ENCODE measurements at places on chromosomes 16 and 17. TPM values are rescaled to one million over a fixed set of nuclear protein-coding genes. Genes with fewer than 3 reads are reported as not detected.

The SKAP1 gene
- 0.99 TPM for total RNA-seq

The EXOC7 gene
- total RNA-seq, result 81.0 TPM

The SHISA6 gene
- total RNA-seq, result not detected

The VAC14 gene
- total RNA-seq, result 46.0 TPM

The SLFN5 gene
- 35.3 TPM for total RNA-seq

The KLHL10 gene
- total RNA-seq, result not detected

The SLC35G3 gene
- not detected for total RNA-seq

The TOM1L2 gene
- 33.7 TPM for total RNA-seq

The AIPL1 gene
- not detected for total RNA-seq

The RNF151 gene
- total RNA-seq, result not detected

The IRF8 gene
- 0.63 TPM for total RNA-seq

The CARD14 gene
- total RNA-seq, result not detected

The CD79B gene
- 0.70 TPM for total RNA-seq

The PPM1E gene
- total RNA-seq, result 0.05 TPM

The CX3CL1 gene
- 13.3 TPM for total RNA-seq

The CCL7 gene
- not detected for total RNA-seq

The RAP1GAP2 gene
- total RNA-seq, result 5.1 TPM

The USP6 gene
- not detected for total RNA-seq

The DHRS7C gene
- total RNA-seq, result not detected

The TPSG1 gene
- not detected for total RNA-seq

The SPATA33 gene
- 8.3 TPM for total RNA-seq

The UNC13D gene
- total RNA-seq, result 1.6 TPM

The NRN1L gene
- total RNA-seq, result 1.3 TPM

The YWHAE gene
- total RNA-seq, result 1,114 TPM

The TNFRSF17 gene
- total RNA-seq, result not detected

The CSHL1 gene
- total RNA-seq, result not detected

The CLEC18B gene
- total RNA-seq, result not detected

The SPEM3 gene
- not detected for total RNA-seq

The C17orf100 gene
- total RNA-seq, result 2.7 TPM

The MYO15B gene
- total RNA-seq, result 5.6 TPM

The KRT39 gene
- not detected for total RNA-seq

Data from glomerular endothelial cell (primary cell).